ENCODE measurements at places on chromosomes 11 and 22. TPM values are rescaled to one million over a fixed set of nuclear protein-coding genes. Genes with fewer than 3 reads are reported as not detected.

- H3K4me1 ChIP-seq = no peaks in the 10 kb centered on the region
- no peak overlapping the region for H3K4me3 ChIP-seq
- no peak for DNase-seq
Measured at GRCh38 chr22:41603873-41604332, 14.3 kb upstream of the PMM1 start.

GRCh38 chr11:62555464-62556107 lies 9.0 kb upstream of the AHNAK start:
- no peaks in the 10 kb centered on the region for H3K27me3 ChIP-seq
- H3K27ac ChIP-seq = peak overlapping the region; percentile 98
- H3K4me3 ChIP-seq = peak overlapping the region; percentile 57
- H3K36me3 ChIP-seq = peaks cover 87% of the 10 kb centered on the region
- H3K4me1 ChIP-seq = peaks cover 83% of the 10 kb centered on the region

- H3K36me3 ChIP-seq = no peaks in the 10 kb centered on the region
- no peaks in the 10 kb centered on the region for H3K27me3 ChIP-seq
- no peak overlapping the region for H3K4me3 ChIP-seq
Measured at GRCh38 chr11:123176785-123177184, 18.3 kb downstream of the CLMP start.

- no peak overlapping the region for H3K4me3 ChIP-seq
- H3K27me3 ChIP-seq = no peaks in the 10 kb centered on the region
- DNase-seq = no peak
- H3K4me1 ChIP-seq = peaks cover 80% of the 10 kb centered on the region
Measured at GRCh38 chr11:28763876-28764275, 655.7 kb downstream of the METTL15 start.

DNA sequence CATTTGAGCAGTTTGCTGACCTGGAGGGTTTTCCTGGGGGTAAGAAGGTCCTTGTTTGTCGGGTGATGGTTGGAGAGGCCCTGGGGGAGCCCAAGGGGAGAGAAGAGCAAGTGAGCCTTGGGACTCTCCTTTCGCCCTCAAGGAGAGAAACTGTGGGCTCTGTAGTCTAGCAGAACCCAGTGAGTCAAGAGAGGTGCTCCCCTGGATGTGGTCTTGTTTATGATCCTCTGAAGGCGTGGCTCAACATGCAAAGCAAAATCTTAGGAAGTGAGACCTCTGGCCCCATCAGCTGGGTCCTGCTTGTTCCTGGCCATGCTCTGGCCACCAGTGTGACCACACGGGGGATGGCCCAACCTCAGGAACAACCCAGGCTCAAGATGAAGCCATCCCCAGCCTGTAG lies 66.5 kb upstream of the ALX4 start:
- H3K27me3 ChIP-seq = peaks cover 52% of the 10 kb centered on the region
- H3K36me3 ChIP-seq = no peaks in the 10 kb centered on the region
- no peak overlapping the region for H3K27ac ChIP-seq
- no peak for DNase-seq
- H3K4me1 ChIP-seq = no peaks in the 10 kb centered on the region

- peak overlapping the region; percentile 99 for H3K27ac ChIP-seq
- no peak for DNase-seq
- H3K4me1 ChIP-seq = peaks cover 59% of the 10 kb centered on the region
Measured at GRCh38 chr11:12085371-12086251, 24.8 kb upstream of the MICAL2 start.

GRCh38 chr11:28759311-28759710 lies 651.1 kb downstream of the METTL15 start:
- DNase-seq = peak; percentile 55
- peak overlapping the region; percentile 88 for H3K27ac ChIP-seq
- peaks cover 7% of the 10 kb centered on the region for H3K36me3 ChIP-seq
- H3K27me3 ChIP-seq = no peaks in the 10 kb centered on the region
- H3K4me3 ChIP-seq = peak overlapping the region; percentile 41

DNA sequence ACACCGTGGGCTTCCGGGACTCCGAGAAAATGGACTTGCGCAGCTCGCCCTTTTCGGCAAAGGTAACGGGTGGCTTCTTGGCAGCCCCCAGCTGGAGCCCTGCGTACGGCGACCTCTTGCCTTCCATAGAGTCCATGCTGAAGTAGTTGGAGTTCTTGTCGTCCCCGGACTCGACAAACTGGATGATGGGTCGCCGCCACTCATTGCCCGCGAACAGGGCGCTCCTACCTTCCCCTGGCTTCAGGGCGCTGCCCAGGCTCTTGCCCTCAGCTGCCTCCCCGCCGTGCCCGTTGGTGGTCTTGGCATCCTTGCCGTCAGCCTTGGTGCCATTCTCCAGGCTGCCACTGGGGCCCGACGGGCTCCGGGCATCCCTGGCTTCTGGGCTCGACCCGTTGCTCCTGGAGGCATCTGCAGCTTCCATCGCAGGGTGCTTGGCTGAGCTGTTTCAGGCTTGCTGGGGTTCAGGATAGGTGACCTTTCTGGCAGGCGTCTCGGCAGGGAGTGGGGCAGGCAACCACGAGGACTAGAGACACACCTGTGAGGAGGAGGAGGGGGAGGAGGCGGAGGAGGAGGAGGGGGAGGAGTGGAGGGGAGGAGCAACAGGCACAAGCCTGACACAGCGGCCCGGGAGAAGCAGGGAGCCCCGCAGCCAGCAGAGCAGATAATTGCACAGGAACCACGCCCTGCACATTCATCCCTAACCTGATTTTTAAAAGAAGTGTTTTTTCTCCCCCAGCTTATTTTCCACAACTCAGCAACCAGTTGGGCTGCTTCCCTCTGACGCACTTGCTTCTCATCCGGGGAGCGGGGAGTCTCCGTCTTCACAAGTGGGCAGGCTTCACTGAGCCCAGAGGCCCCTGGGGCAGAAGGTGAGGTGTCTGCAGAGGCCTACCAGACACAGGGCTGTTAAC lies at the start of gene TRIM29:
Gene TRIM29, minus strand, starts transcription at position 503 of the 911 bp plus-strand sequence. Its CDS starts 82 bp downstream, at position 421.
- H3K36me3 ChIP-seq = no peaks in the 10 kb centered on the region
- H3K27ac ChIP-seq = no peak within 1 kb of the TSS
- H3K27me3 ChIP-seq = peaks cover 37% of the 10 kb centered on the region
- H3K4me1 ChIP-seq = no peaks in the 10 kb centered on the region
- peak within 1 kb of the TSS; percentile 56 for H3K4me3 ChIP-seq

- no peak overlapping the region for H3K4me3 ChIP-seq
- peak; percentile 31 for DNase-seq
- peaks cover 13% of the 10 kb centered on the region for H3K36me3 ChIP-seq
- H3K27ac ChIP-seq = no peak overlapping the region
- H3K4me1 ChIP-seq = no peaks in the 10 kb centered on the region
Measured at GRCh38 chr11:65932558-65932919, 12.7 kb upstream of the TSGA10IP start.

GRCh38 chr11:111327908-111328624 lies 29.7 kb downstream of the POU2AF3 start:
- peaks cover 8% of the 10 kb centered on the region for H3K4me1 ChIP-seq
- no peak overlapping the region for H3K27ac ChIP-seq
- peak; percentile 65 for DNase-seq
- no peaks in the 10 kb centered on the region for H3K36me3 ChIP-seq
- H3K27me3 ChIP-seq = no peaks in the 10 kb centered on the region
- no peak overlapping the region for H3K4me3 ChIP-seq

GRCh38 chr22:35150183-35151107 lies 84.5 kb downstream of the ISX start:
- H3K36me3 ChIP-seq = no peaks in the 10 kb centered on the region
- no peak overlapping the region for H3K27ac ChIP-seq

DNA sequence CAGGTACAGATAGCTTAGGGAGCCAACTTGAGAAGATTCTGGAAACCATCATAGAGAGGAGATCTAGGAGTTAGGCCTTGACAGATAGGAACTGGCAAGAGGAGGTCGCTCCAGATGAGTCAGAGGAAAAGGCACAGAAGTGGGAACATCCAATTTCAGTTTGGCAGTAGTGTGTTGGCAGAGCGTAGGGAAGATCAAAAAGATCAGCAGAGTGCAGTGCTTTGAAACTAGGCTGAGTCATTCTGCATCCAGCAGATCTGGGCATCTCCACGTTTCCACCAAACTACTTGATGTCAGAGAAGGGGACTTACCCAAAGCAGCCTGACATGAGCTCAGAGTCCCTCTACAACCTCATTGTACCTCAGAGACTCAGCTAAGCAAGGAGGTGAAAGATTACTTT lies 58.5 kb downstream of the GAB4 start:
- no peaks in the 10 kb centered on the region for H3K4me1 ChIP-seq
- no peak overlapping the region for H3K4me3 ChIP-seq
- no peak overlapping the region for H3K27ac ChIP-seq
- H3K36me3 ChIP-seq = no peaks in the 10 kb centered on the region
- DNase-seq = no peak
- no peaks in the 10 kb centered on the region for H3K27me3 ChIP-seq

GRCh38 chr11:131460931-131461330 lies 90.5 kb downstream of the NTM start:
- no peak for DNase-seq
- no peak overlapping the region for H3K4me3 ChIP-seq
- no peaks in the 10 kb centered on the region for H3K36me3 ChIP-seq
- H3K27ac ChIP-seq = no peak overlapping the region
- H3K4me1 ChIP-seq = no peaks in the 10 kb centered on the region

GRCh38 chr22:22743128-22743760 lies 98.8 kb downstream of the GGTLC2 start:
- H3K4me3 ChIP-seq = no peak overlapping the region
- DNase-seq = no peak
- H3K4me1 ChIP-seq = no peaks in the 10 kb centered on the region
- no peaks in the 10 kb centered on the region for H3K36me3 ChIP-seq
- H3K27me3 ChIP-seq = peaks cover 63% of the 10 kb centered on the region

DNA sequence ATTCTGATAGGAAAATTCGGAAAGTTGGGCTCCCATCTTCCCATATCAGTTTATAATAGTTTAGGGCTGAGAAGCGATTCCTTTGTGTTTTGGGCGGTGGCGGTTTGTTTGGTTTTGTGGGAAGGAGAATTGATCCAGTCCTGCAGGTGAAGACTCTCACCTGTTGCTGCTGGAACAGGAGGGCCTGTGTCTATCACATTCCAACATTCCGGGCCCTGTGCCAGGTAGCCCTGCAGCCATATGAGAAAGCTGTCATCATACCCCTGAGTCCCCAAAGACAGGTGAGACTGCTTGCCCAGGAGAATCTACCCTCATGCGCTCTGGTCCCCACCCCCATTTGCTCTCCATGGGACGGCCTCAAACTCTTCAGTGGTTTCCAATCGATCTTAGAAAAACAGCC lies 62.1 kb downstream of the TRAF6 start:
- peaks cover 45% of the 10 kb centered on the region for H3K4me1 ChIP-seq
- H3K4me3 ChIP-seq = no peak overlapping the region
- DNase-seq = peak; percentile 93
- no peaks in the 10 kb centered on the region for H3K36me3 ChIP-seq
- H3K27me3 ChIP-seq = peaks cover 29% of the 10 kb centered on the region

- no peak for DNase-seq
- no peaks in the 10 kb centered on the region for H3K27me3 ChIP-seq
- H3K4me3 ChIP-seq = no peak overlapping the region
- H3K27ac ChIP-seq = no peak overlapping the region
Measured at GRCh38 chr11:115360186-115360824, 143.9 kb downstream of the CADM1 start.

DNA sequence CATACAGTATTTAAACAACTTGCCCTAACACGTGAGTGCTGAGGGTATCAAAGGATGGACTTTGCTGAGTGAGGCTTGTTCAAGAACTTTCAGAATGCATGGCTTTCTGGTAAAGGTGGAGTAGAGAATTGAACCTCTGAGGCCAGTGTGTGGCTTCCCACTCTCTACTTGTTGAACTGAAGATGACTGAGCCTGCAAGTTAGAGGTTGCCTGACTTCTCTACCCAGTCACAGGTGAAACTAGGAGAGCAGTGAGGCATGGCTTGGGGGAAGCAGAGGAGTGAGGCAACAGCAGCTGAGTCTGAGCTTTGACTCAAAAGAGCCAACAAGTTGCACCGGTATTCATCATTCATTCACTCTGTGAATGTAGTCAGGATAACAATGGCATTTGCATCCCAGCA lies 256.4 kb upstream of the SESN3 start:
- no peaks in the 10 kb centered on the region for H3K4me1 ChIP-seq
- H3K27me3 ChIP-seq = peaks cover 16% of the 10 kb centered on the region
- no peak overlapping the region for H3K27ac ChIP-seq
- H3K4me3 ChIP-seq = no peak overlapping the region

GRCh38 chr11:30244265-30244664 lies 13.5 kb downstream of the FSHB start:
- H3K27me3 ChIP-seq = no peaks in the 10 kb centered on the region
- H3K36me3 ChIP-seq = no peaks in the 10 kb centered on the region
- no peaks in the 10 kb centered on the region for H3K4me1 ChIP-seq
- DNase-seq = no peak

GRCh38 chr11:130340671-130341319 lies 26.1 kb upstream of the ZBTB44 start:
- H3K4me1 ChIP-seq = peaks cover 8% of the 10 kb centered on the region
- H3K4me3 ChIP-seq = no peak overlapping the region
- H3K27ac ChIP-seq = no peak overlapping the region
- no peaks in the 10 kb centered on the region for H3K36me3 ChIP-seq
- no peaks in the 10 kb centered on the region for H3K27me3 ChIP-seq

GRCh38 chr11:75352588-75353206 lies 1.2 kb upstream of the ARRB1 start:
- H3K36me3 ChIP-seq = peaks cover 21% of the 10 kb centered on the region
- peak overlapping the region; percentile 88 for H3K4me3 ChIP-seq
- H3K27ac ChIP-seq = no peak overlapping the region
- no peak for DNase-seq
- peaks cover 43% of the 10 kb centered on the region for H3K4me1 ChIP-seq

GRCh38 chr11:9680028-9680427 lies 16.2 kb downstream of the SWAP70 start:
- no peaks in the 10 kb centered on the region for H3K4me1 ChIP-seq
- no peak overlapping the region for H3K27ac ChIP-seq
- no peak for DNase-seq

DNA sequence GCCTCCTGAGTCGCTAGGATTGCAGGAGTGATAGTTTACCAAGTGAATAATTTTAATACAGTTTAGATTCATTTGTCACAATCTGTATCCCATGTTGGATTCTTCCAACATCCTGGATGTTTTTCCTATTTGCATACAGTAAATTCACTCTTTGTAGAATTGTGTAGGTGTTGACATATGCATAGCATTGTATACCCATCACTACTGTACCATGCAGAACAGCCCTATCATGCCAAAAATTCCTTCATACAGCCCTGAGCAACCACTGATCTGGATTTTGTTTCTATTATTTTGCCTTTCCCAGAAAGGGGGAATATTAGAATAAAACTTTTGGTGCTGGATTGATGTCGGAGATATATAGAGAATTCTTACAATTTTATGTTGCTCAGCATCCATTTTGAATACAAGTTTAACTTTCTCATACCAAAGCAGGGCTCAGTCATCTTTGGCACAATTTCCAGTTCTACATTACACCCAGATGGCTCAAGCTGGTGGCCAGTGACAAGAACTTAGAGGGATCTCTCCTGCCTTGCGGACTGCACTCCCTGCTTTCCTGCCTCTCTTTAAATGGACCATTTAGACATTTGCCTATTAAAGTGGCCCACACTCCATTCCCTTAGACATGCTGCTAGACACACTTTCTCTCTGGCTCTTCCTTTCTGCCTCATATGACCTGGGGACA lies 45.4 kb upstream of the CFAP300 start:
- no peaks in the 10 kb centered on the region for H3K4me1 ChIP-seq
- H3K27me3 ChIP-seq = no peaks in the 10 kb centered on the region
- H3K36me3 ChIP-seq = no peaks in the 10 kb centered on the region
- no peak overlapping the region for H3K27ac ChIP-seq
- DNase-seq = no peak
- no peak overlapping the region for H3K4me3 ChIP-seq

The APLNR gene
- not detected for total RNA-seq

The AP1B1 gene
- total RNA-seq = 92.7 TPM

Measured in Calu3 (cell line).